ENCODE measurements at places on chromosomes 7 and 10.

DNA sequence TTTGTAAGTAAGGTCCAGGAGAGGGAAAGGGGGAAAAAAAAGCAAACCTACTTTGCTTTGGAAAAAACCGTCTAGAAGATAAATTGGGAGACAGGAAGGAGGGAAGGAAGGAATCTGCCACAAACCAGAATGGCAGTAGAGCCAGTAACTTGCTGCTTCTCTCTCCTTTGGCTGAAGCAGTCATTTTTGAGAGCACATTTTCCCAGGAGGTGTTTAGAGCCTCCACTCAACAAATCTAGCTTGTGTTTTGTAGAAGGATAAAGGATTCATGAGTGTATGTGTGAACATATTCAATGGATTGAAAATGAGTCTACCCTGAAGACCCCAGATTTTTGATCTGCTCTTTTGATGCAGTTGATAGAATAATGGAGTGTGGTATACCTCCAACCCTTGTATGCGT is 2.6 kb downstream of the NRG3 start:
- no peak for DNase-seq

GRCh38 chr10:101831169-101831811 is 12.3 kb downstream of the KCNIP2 start:
- no peak for DNase-seq

DNA sequence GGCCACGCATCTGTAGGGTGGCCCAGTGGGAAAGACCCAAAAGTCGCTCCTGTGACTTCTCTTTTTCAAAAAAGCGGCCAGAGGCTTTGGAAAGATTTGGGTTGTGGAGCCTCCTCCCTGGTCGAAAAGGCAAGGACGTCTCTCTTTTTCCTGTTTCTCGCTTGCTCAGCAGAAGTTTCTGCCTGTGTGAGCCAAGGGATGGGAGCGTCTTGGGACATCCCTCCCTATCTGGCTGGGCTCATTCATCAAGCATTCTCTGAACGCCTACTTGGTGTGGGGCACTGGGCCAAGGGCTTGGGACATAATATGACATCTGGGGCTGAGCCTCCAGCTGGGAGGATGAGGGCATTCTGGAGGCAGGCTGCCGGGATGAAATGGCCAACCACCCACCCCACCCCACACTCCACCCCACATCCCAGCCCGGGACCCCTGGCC is 120.9 kb downstream of the C10orf105 start:
- DNase-seq, result no peak

DNA sequence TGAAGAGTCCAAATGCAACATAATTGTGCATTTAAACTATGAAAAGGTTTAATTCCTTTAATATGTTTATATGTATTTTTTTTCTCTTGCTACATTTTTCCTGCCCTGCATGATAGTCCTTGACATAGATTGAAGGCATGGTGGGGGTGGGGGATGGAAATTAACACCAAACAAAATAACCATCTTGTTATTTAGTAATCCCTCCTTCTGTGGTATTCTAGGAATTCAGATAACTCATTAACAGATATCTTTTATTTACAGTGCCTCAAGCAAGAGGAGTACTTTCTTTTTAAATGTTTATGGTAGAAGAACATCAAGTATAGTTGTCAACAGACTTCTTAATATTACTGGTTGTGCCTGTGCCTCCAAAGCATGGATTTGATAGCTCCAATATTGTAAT is 337.6 kb upstream of the SEMA3A start:
- DNase-seq, result no peak

GRCh38 chr7:138027100-138027499 is 25.2 kb upstream of the CREB3L2 start:
- DNase-seq, result no peak

DNA sequence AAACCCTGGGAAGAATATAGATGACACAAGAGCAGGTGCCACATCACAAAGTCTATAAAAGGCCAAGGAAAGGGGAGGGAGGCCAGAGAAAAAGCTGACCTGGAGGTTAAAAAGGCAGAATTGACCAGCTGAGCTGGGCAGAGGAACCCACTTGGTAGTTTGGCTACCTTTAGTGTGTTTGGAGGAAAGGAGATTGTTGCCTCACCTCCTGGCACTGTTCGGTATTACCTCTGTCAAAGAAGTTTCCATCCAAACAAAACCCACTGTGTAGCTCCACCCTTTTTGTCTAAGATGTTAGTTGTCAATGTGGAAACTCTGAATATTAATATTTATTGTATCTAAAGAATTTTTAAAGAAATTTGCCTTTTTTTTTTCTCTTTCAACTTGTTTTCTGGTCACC is 23.4 kb downstream of the ENTPD7 start:
- DNase-seq, result no peak

- no peak for DNase-seq
Measured at GRCh38 chr10:73810358-73810734, 1.1 kb downstream of the NDST2 start.

- no peak for DNase-seq
Measured at GRCh38 chr10:13335881-13336280, 12.2 kb downstream of the SEPHS1 start.

- no peak for DNase-seq
Measured at GRCh38 chr7:54252256-54253035, 289.7 kb upstream of the VSTM2A start.

DNA sequence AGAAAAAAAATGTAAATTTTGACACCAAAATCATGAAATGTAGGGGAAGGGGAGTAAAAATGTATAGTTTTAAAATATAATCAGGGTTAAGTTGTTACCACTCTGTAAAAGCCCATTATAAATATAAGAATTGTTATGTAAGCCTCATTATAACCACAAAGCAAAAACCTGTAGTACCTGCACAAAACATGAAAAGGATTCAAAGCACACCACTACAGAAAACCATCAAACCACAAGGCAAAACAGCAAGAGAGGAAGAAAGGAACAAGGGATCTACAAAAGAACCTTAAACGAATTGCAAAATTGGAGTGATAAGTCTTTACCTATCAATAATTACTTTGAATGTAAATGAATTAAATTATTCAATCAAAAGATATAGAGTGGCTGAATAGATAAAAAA is 41.0 kb upstream of the CDK6 start:
- no peak for DNase-seq

- no peak for DNase-seq
Measured at GRCh38 chr7:128833148-128833945, 3.1 kb downstream of the FLNC start.

DNA sequence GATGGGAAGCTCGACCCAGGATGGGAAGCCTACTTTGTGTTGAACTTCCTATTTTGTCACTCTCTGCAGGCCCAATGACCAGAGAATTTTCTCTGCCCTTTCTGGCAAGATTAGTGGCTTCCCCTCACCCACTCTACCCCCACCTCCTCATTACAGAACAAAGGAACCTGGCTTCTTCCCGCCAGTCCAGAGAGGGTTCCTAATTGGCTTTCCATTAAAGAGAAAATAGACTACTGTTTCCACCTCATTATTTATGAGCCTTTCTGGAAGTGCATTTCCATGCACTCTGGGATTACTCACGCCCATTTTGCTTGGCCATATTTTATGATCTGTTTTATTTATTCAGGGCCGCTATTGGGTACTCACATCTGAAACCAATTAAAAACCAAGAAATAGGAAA is 94.9 kb upstream of the TCF7L2 start:
- DNase-seq, result no peak

- no peak for DNase-seq
Measured at GRCh38 chr10:105691811-105692210, 1050.7 kb downstream of the SORCS3 start.

GRCh38 chr7:30149640-30150272 is 15.0 kb downstream of the MTURN start:
- DNase-seq, result no peak

DNA sequence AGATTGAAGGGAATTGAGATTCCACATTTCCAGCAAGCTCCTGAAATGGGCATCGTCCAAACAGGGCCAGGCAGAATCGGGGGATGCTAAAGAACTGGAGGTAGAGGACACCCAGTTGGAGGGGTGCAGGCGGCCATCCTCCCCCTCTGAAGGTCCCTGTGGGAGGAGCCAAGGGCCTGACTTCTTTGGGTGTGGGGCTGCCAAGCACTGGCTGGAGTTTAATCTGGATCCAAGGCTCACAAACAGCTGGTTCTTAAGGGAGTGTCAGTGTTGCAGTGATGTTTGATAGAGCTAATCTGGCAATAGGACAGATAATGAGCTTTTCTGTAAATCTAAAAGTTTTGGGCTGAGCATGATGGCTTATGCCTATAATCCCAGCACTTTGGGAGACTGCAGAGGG is 20.8 kb downstream of the TSPAN14 start:
- DNase-seq, result no peak

- no peak for DNase-seq
Measured at GRCh38 chr7:18128846-18129245, 101.2 kb upstream of the PRPS1L1 start.

GRCh38 chr10:31698181-31698830 is 230.3 kb downstream of the ARHGAP12 start:
- DNase-seq, result no peak

- DNase-seq, result no peak
Measured at GRCh38 chr7:93029056-93029455, 88.7 kb downstream of the SAMD9 start.

- no peak for DNase-seq
Measured at GRCh38 chr10:57925045-57925444, 342.6 kb downstream of the IPMK start.

Data from HTR-8/SVneo (cell line).